ENCODE measurements at places on chromosomes 6 and 20. TPM values are rescaled to one million over a fixed set of nuclear protein-coding genes. Genes with fewer than 3 reads are reported as not detected.

SLC26A8 gene
- total RNA-seq, result not detected

ZNF335 gene
- total RNA-seq, result 18.2 TPM

RNF8 gene
- 22.4 TPM for total RNA-seq

C20orf202 gene
- not detected for total RNA-seq

WFDC11 gene
- not detected for total RNA-seq

GPR6 gene
- not detected for total RNA-seq

LY6G6C gene
- 0.66 TPM for total RNA-seq
